H4 (cell line): ENCODE measurements at places on chromosomes 11 and 22. TPM values are rescaled to one million over a fixed set of nuclear protein-coding genes. Genes with fewer than 3 reads are reported as not detected.

The ENTHD1 gene
- not detected in 2 replicates for total RNA-seq

The MS4A6E gene
- total RNA-seq, result not detected in 2 replicates

The FAM83F gene
- not detected in 2 replicates for total RNA-seq

The KRTAP5-9 gene
- not detected in 2 replicates for total RNA-seq

The DBX1 gene
- not detected in 2 replicates for total RNA-seq
